Activated CD8-positive, alpha-beta memory T cell treated with anti-CD3 and anti-CD28 coated beads for 1 hour (primary cell): ENCODE measurements at places on chromosomes 2 and 18.

GRCh38 chr2:69205491-69205890 is 181.5 kb downstream of the GFPT1 start:
- DNase-seq, result no peak

GRCh38 chr2:12006850-12007249 is 260.4 kb downstream of the LPIN1 start:
- no peak for DNase-seq

DNA sequence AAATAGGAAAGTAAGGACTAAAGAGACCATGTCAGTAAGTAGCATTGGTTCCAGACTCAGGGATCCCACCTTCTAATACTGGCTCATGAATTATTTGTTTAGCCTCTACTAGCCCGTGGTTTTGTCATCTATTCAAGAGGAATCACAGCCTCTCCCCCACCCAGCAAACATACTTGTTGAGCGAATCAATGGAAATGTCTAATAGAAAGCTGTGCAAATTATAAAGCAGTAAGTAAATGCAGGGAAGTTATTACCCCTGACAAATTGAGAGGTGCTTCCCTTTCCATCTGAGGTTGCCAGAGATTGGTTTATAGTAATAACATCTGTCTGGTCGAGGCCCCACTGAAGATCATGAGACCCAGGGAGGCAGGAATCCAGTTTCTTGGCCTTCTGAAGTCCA is 219.3 kb upstream of the OSR1 start:
- DNase-seq, result no peak

- no peak for DNase-seq
These were observed 114.9 kb upstream of the ID2 start for GRCh38 chr2:8566774-8567468.

DNA sequence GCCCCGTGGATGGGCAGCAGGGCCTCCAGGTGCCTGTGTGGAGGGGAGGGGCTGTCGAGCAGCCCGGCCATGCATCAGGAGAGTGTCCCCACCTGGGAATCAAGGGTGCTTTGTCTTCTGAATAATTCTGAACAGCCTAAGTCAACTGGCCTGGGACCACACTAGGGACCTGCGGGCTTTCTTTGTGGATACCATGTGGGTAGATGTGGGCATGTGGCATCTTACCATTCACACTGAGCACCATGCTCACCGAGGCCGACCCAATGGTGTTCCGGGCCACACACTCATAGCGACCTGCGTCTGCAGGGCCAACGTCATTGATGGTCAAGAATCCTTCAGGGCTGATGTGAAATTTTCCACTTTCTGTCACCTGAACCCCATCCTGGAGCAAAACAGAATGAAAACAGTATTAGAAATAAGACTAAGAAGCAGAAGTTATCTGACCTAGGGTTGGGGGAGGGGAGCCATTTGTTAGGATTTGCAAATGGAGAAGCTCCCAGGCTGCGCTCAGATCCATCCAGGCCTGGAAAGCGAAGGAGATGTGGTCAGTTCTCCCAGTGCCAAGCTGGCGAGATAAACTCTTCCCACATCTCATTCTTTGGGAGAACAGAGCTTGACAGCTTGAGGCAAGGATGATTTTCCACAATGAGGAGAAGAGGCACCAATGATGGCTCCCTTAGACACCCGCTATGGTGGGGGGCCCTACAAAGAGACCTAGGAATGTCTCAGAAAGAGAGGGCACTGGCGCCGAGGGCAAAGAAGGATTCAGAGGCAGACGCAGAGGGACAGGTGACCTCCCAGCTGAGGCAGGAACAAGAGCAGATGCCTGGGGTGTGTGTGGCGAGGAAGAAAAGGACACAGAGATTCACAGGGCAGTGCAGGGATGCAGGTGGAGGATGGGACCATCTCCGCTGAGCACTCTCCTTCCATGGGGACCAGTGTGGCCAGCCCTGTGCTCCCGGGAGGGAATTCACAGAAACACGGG is 83.4 kb downstream of the PXDN start:
- DNase-seq, result no peak

DNA sequence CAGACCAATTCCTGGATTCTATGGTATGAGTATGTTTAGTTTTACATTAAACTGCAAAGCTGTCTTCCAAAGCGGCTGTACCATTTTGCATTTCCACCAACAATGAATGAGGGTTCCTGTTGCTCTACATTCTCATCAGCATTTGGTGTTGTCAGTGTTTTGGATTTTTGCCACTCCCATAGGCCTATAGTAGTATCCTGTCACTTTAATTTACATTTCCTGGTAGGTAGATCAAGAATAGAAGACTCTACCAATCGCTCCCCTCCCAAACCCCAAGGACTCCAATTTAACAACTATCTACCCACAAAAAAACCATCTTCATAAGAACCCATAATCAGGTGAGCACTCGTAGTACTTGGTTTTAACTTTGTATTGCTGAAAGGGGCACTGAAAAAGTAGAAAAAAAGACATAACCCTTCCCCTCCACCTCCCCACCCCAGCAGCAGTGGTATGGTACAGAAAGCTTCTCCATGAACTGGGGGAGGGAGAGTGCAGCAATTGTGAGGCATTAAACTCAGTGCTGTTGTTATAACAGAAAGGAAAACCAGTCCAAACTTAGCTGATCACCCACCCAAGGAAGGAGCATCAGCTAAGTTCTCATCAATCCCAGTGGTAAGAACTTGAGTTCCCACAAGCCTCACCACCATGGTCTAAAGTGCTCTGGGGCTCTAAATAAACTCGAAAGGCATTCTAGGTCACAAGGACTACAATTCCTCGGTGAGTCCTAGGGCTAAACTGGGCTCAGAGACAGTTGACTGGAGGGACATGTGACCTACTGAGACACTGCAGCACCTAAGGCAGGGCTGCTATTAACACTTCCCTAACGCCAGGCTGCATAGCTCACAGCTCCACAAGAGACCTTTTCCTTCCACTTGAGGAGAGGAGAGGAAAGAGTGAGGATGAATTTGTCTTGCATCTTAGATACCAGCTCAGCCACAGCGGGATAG is 35.5 kb upstream of the CYTIP start:
- no peak for DNase-seq

DNA sequence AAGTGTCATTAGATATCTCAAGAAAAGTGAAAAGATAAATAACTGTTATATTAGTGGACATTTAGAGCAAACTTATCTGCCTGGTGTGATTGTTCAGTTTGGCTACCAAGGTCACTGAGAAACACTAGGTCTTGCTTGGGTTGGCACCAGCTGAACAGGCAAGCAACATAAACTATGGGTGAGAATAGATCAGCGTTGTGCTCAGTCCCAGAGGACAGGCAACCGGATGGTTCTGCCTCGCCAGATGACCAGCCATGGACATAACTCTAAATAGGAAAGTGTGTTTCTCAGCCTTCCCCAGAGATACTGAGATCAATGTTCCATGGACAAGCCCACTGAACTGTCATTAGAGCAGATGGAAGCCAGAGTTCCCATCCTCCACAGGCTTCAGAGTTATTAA is 203.4 kb upstream of the VRK2 start:
- no peak for DNase-seq

DNA sequence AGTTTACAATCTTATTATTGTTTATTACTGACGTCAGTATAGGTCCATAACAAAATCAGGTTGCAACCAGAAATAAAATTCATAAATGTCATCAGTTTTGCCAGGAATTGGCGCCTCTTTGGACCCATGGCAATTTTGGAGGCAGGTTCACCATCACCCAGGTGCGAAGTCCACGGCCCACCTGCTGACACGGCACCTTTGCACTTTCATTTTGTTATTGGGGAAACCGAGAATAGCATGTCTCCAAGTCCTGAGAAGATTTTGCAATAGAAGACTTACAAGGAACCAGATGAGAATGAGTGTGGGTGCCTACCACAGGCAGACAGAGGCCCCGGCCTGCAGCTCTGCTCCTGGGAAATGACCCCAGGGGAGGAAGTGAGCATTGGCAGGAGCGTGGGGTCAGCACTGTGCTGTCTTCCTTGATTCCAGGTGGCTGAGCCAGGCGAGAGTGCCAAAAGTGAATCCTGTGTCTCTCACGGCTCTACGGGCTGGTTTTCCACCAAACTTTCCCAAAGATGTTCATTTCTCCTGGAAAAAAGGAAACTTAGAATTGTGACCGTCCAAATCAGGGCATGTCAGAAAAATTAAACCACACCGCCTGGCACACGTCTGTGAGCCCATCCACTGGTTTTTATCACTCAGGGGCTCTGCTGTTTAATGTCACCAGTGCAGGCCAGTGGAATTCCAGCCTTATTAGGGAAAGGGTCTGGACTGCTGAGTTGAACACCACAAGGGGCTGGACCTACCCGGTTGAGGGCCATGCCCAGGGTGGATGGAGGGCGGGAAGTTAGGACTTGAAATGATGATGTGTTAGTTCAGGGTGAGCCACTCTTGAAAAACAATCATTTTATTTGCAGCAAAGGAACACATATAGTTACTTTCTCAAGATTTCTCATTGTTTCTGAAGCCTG is 96.5 kb downstream of the PTGR3 start:
- no peak for DNase-seq

DNA sequence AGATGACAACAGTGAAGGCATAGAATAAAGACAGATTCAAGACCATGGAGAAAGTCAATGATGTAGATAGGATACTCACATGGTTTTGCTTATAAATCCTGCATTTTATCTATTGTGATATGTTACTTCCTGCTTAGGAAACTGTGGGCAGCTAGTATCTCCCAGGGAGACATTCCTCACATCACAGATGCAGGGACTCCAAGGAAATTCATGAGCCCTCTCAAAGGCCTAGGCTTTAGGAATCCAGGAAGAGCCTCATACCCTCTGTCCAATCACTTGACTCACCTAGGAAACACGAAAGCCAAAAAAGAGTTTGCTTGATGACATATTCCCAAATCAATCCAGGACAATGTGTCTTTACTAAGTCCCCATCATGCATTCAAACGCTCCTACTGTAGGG is 247.8 kb upstream of the KLHL29 start:
- DNase-seq, result no peak

GRCh38 chr2:206716623-206717022 is 1.6 kb downstream of the DYTN start:
- DNase-seq, result no peak

DNA sequence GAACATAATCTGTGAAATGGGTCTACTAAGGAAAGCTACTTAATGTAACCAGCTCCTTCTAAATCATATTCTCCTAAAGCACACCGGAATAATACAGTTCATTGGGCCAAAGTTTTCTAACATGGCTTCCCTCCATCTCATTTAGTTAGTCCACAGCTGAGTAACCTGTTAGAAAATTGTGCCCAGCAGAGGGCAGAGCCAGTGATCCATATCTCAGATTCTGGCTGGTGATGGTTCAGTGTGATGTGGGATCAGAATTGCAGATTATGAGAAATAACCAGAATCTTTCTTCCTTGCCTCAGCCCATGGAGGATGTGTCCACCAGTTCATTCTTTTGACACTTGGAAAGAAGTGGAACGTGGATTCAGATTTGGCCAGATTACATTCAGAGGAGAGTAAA is 9.4 kb upstream of the CTLA4 start:
- DNase-seq, result no peak

DNA sequence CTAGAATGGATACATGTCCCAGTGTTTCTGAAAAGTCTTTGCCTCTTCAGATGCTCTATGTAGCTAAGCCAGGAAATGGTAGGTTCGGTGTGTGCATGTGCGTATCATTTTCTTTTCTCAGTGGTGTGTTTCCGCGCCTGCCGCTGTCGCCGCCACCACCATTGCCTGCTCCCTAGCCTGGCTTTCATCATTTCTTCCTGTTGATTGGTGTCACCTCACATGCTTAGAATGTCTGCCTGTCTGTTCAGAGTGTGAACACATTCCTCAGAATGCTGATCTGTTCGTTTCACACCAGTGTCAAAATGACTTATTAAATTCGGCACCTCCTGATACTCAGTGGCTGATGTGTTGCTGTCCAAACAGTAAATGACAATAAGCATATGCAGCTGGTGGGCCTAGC is 255.2 kb upstream of the SPRED2 start:
- no peak for DNase-seq

DNA sequence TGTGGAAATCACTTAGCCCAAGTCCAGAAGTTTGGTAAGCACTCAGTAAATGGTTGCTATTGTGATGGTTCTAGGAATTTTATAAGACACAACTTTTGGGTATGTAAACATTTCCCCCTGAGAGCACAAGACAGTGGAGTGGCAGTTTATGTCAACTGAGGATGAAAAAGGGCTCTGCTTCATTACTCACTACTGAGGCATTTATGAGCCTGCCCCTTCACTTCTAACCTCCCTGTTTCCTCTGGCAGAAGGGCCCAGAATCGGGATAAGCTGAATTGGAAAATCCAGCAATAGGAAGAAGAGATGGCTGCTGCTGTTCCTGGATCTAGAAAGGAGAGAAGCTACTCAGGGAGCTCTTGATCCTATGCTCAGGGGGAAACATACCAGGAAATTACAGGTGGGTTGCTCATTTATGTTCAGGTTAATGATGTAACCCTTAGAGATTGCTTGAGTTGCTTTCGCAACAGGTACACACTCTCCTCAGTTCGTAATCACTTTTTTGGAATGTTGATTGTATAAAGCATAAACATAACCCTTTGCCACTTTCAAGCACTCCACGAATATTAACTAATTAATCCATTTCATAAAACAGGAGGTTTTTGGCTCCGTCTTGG is 46.3 kb downstream of the ADCYAP1 start:
- DNase-seq, result no peak

GRCh38 chr2:144625226-144625625 is 105.3 kb upstream of the ZEB2 start:
- no peak for DNase-seq

DNA sequence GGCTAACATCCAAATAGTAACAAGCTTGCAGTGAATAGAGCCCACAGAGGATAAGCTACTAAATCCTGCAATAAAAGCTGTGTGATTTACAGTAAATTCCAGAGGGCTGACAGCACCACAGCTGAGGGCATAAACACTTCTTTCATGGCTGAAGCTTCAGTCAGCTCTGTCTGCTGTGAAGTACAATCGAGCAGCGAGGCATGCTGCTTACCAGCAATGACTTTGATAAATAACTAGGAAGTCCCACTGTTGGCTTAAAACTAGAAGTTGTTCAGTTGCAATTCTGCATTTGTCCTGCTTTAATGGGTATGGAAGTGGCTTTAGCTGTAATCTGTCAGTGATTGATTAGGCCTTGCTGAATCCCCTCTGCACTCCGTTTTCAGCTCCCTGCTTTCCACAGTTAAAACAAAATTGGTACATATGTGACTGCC is 65.2 kb upstream of the FIGN start:
- no peak for DNase-seq

DNA sequence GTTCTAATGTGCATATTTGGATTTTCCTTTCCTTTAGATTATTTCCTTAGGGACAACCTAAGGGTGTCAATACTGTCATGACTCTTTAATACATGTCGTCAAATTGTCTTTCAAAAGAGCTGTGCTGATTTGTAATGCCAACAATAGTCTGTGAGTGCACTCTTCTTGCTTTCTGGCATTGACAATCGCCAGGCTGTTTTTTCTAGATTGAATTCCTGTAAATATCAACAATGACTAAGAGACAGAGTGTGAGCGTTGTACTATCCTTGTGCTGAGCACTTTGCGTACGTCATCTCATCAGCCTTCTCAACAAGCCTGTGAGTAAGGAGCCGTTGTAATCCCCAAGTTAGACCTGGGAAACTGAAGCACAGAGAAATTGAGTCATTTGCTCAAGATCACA is 96.0 kb downstream of the ACOXL start:
- DNase-seq, result no peak

GRCh38 chr2:52861596-52861995 is 906.0 kb upstream of the CHAC2 start:
- no peak for DNase-seq
